ENCODE measurements at places on chromosomes 7 and 10.

GRCh38 chr7:121054925-121055324 is 66.4 kb downstream of the CPED1 start:
- DNase-seq: no peak

DNA sequence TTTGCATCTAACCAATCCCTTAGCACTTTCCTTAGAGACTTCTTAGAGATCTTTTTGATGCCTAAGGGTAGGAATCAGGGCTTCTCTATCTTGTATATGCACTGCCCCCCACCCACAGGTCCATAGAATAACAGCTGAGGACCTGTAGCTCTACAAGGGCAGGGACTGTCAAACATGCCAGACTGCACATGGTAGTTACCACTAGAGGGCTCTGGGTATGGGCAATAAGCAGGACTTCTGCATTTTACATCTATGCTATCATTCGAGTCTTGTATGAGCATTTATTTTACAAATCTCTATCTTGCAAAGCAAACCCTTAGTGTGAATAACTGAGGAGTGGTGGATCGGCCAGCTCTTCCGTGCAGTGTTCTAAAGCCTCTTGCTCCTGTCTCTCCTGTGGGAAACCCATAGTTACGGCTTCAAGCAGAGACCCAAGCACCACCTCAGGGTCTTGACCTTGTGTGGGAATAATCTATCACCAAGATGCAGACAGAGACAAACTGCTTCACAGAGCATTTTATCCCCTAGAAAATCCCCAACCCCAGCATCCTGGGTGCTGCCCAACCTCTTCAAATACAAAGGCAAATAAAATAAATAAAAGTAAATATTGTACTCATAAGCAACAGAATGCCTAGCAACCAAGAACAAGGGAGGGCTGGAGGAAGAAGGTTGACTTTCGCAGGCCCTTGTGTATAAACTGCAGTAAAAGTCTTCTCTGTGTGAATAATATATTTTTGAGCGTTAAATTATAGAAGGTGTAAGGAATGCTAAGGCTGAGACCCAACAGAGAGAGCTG is 219.3 kb downstream of the WDR11 start:
- DNase-seq: no peak

GRCh38 chr10:132834891-132835847 is 49.2 kb upstream of the NKX6-2 start:
- no peak for DNase-seq

DNA sequence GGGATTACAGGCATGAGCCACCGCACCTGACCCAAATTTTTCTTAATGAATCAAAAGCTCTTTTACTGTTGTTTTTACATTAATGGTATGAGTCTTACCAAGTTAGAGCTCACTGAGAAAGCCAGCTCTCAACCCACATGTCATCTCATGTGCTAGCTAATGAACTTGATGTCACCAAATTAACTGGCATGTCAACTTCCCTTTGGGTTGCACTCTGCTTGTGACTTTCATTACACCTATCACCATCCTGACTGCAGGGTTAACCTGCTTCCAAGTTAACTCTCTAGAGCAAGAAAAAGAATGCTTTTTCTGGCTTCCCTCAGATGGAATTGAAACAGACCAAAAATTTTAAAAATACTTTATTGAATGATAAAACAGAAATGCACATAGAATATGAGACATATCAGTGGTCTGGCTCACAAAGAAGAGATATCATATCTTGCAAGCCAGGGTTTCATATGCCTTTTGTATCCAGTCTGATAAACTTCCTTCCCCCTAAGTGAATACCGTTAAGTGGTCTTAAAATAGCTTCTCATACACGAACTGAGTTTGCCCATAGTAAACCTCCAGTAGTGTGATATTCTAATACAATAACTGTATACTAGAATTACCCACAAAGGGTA is 42.9 kb upstream of the TRIM24 start:
- no peak for DNase-seq

- peak; percentile 8 for DNase-seq
Measured at GRCh38 chr7:154451480-154452457, 399.6 kb downstream of the DPP6 start.

GRCh38 chr7:75878312-75878768 is 494 bp upstream of the RHBDD2 start:
- DNase-seq: no peak

Data from NCI-H1092 treated with DMSO at 0.1 percent for 48 hours (cell line).